ENCODE measurements at places on chromosomes 12 and 14.

DNA sequence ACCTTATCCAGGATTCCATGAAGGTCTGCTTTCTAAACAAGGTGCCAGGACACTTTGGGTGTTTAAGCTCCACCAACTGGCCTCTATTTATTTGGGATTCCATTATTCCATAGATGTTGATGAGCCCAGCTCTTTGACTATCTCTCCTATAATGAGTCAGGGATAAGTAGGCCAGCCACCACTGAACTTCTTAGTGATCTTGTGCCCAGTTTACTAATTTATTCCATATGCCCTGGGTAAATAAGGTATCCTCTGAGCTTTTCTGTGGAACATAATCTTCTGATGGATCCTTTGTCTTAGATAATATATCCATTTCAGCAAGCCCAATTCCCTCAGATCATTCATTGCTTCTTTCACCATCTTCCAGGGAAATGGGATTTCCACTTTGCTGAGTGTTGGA is 535.0 kb downstream of the FOXG1 start:
- no peak for DNase-seq

GRCh38 chr14:41154143-41154807 is 452.4 kb upstream of the LRFN5 start:
- no peak for DNase-seq

- DNase-seq, result no peak
Observed at GRCh38 chr14:99781853-99782610, 11.2 kb upstream of the EML1 start.

DNA sequence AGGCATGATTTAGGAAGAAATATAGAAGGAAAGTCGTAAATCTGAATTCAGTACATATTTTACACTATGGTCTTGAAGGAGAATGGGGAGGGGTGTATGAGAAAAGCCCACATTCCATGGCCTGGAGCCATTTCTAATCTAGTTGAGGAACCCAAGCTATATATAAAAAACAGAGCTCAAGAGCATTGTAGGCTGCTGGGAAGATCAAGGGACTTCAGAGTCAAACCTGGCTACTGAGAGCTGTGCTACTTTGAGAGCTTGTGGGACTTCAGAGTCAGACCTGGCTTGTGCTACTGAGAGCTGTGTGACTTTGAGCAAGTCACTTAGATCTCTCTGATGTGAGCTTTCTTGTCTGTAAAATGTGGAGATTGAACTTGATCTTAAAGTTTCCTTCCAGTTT is 58.7 kb downstream of the TBK1 start:
- DNase-seq, result no peak

DNA sequence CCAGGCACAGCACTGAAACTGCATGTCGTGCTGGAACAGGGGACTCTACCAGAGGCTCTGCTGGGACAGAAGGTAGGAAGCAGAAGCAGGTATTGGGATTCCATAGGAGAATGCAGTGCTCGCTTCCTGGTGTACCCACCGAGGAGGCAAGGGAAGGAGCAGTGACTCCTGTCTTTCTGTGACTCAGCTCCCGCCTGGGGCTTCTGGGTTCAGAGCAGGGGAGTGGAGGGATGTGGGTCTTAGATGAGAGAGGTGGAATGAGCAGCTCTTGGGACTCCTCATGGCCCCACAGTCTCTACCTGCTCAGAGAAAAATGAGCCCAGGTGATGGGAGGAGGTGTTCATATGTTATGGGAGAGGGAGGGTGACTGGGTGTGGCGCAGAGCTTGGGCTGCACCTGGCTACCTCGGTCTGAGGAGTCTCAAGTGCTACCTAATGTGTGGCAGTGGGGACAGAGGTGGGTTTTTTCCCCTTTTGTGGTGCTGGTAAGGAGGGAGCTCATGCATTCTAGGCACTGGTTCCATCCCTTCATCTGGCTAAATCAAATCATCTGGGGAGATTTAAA is 26.3 kb downstream of the WNT5B start:
- DNase-seq, result no peak

DNA sequence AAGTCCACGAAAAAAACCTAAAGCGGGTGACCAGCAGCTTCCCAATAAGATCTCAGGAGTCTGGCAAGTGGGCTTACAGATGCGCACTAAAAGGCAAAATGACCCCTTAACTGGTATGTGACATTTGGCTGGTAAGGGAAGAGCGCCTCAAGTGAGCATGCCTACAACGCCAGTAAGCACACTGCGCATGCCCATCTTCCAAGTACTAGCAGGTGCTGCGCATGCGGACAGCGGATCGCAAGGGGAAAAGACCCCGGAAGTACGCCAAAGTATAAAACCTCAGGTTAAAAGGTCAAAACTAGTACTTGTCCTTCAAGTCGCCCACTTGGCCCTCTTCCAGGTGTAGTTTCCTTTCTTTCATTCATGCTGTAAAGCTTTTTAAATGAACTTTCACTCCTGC is 518.5 kb upstream of the MDGA2 start:
- DNase-seq, result no peak

- no peak for DNase-seq
Observed at GRCh38 chr12:32821293-32821692, 65.6 kb upstream of the YARS2 start.

DNA sequence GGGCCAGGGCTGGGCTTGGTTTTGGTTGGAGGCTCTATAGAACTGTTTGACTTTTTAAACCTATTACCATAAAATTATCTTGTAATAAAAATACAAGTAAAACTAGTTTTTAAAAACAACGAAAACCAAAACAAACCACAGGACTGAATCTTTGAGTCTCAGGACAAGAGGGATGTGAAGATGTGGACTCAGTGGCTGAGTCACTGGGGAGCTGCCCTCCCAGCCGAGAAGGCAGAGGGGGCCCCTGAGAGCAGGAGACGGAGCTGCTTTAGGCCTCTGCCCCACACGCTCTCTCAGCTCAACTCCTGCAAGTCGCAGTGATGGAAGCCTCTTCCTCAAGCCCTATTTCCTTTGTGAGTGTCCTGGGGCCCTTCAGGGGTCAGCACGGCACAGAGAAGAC is 59.0 kb downstream of the CDC42BPB start:
- no peak for DNase-seq

GRCh38 chr14:78605025-78605762 is 435.0 kb downstream of the NRXN3 start:
- DNase-seq, result no peak

DNA sequence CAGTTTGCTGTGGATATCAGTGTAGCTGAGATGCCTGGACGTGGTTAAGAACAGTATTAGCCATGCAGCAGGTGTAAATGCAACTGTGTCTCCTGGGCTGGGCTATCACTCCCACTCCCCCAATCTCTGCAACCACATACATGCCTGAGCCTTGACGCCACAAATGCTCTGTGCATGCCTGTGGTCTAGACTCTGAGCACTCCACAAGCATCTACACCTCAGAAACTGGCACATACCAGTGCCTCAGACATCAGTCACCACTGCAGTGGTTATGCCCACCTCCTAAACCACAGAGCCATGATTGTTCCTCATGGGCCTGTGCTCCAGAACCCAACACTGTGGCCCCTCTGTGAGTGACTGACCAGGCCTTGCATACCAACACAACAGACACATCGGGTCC is 226.8 kb upstream of the ALG10 start:
- DNase-seq, result no peak

DNA sequence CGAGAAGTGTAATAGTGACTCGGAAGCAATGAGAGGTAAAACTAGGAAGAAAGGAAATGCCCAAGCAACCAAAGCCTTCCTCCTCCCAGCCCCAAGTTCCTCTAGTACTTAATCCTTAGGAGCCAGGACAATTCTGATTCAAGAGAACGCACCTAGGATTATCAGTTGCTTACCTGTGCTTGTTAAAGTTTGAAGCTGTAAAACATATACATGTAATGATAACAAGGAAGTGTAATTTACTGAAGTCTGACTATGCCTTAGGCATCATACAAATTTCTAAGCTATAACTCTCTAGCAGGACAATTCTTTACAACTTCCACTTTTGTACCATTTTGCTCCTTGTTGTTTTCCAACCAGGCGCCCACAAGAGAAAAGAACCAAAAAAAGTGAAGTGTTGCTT is 92.8 kb upstream of the OSBPL8 start:
- DNase-seq, result no peak

- DNase-seq, result no peak
Observed at GRCh38 chr14:23130871-23131270, 11.8 kb upstream of the CEBPE start.

GRCh38 chr12:80015660-80016059 is 80.8 kb upstream of the PPP1R12A start:
- no peak for DNase-seq
